NCI-H1694 (cell line): ENCODE measurements at places on chromosomes 13 and 19.
A peak's percentile ranks its signal among the peaks of the same experiment; 100 is the strongest.

DNA sequence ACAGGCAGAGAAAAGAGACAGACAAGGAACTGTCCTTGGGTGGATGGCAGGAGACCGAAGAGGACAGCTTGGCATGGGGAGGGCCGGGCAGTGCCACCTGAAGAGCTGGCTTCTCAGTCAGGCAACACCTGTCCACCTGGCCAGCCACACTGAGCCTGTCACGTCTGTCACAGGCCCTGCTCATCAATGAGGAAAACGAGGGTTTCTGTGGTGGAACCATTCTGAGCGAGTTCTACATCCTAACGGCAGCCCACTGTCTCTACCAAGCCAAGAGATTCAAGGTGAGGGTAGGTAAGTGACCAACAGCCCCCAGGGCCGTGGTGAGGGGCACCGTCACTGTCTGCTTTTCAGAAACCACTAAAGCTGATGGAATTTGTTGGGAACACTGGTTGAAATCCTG, 11.2 kb upstream of the PROZ start:
- no peak for DNase-seq

DNA sequence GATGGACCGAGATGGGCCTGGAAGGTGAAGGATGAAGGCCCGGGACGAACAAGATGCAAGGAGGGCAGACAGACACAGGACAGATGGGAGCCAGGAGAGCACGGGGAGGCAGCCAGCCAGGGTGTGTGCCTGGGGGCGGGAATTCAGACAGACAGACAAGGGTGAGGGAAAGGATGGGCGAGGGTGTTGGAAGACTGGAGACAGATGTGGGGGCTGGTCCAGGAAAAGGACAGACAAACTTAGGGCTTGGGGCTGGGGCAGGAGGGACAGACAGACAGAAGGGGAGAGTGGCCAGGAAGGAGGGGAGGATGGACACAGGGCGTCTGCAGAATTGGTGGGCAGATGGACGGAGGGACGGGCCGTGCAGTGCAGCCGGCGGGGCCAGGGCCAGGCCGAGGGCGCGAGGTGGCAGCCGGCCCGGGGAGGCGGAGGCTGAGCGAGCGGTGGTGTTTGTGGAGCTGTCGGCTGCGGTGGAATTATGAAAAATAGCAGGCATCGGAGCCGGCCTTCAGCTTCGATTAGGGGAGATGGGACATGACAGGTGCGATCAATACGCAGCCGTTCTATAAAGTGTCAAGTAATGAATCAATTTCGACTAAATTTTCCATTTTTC, 4.6 kb upstream of the ERFL start:
- DNase-seq: peak; percentile 39

GRCh38 chr19:48372904-48373303, 8.7 kb downstream of the SYNGR4 start:
- DNase-seq: peak; percentile 94

DNA sequence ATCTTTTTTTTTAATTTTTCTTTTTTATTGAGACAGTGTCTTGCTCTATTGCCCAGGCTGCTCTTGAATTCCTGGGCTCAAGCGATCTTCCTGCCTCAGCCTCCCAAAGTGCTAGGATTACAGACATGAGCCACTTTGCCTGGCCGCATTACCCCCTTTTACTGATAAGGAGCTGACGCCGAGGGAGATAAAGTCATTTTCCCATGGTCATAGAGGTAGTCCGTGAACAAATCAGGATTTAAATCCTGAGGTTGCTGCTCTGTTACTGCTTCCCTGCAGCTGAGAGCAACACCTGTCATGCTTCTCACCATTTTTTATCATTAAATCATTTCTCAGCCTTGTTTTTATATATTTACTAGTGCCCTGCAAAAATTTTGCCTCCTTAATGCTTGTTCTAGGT, 7.4 kb downstream of the CYSLTR2 start:
- no peak for DNase-seq

GRCh38 chr19:46967578-46968032, 52.0 kb upstream of the NPAS1 start:
- no peak for DNase-seq

DNA sequence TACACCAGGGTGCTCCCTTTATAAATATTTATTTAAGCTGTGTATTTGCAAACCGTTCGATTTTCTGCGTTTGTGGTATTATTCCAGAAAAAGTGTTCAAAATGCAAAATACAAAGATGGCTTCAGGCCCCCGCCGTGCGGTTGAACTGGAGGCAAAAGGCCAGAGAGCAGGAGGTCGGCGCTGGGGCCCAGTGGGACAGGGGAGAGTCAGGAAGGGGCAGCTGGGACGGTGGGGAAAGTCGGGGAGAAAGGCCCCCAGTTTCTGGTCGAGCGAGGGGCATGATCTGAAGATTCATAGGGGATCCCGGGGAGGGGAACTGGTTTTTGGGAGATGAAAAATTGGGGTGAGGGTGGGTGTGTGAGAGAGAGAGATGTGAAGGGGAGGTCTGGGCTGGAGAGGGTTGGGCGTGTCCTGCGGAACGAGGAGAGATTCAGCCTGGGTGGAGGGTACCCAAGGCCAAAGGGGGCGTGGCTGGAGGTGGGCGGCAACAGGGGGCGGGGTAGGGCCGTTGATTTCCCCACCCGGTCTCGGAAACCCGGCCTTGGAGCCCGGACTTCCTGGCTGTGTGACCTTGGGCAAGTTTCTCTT, 678 bp downstream of the ISOC2 start:
- peak; percentile 40 for DNase-seq

DNA sequence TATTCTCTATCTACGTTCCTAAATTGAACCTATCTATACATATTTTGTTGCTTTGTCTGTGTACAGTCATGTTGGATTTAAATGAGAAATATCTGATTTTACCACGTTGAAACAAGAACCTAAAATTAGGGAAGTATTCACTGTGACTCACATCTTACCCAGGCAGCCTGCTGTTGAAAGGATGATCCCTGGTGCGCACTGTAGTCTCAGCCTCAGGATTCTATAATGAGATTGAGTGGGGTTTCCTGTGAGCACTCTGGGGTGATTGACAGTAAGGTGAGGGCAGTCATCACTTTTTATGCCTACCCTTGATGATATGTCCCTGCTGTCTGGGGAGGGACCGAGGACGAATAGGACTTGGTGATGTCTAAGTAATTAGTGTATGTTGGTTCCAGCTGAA, 35.4 kb downstream of the PCCA start:
- DNase-seq: no peak
